ENCODE measurements at places on chromosomes 4 and X.

- DNase-seq = peak; percentile 16
Measured at GRCh38 chr4:175614890-175615289, 197.2 kb downstream of the GPM6A start.

DNA sequence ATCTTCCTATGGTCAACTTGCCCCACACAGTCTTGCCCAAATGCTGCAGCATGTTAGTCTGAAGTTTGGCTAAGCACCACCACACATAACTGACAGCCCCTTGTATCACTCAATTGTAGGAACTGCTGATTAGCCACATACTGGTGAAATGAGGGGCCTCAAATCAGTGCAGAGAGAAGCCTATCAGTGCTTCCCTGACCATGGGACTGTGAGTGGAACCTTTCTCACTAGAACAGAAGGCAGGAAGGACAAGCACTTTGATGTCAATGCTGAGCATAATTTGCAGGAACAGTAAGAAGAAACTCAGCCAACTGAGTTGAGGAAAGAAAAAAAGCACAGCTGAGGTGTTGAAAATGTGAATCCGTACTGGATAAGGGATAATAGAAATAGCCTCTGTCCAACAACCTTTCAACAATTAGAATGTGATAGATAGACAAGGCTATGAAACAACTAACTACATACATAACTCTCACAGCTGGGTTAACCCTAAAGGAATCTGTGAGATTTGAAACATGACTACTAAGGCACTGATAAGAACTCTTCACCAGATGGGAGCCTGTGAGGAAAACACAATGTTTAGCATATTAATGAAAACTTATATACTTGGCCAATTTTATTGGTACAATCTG lies 136.6 kb upstream of the SH3RF1 start:
- no peak for DNase-seq

DNA sequence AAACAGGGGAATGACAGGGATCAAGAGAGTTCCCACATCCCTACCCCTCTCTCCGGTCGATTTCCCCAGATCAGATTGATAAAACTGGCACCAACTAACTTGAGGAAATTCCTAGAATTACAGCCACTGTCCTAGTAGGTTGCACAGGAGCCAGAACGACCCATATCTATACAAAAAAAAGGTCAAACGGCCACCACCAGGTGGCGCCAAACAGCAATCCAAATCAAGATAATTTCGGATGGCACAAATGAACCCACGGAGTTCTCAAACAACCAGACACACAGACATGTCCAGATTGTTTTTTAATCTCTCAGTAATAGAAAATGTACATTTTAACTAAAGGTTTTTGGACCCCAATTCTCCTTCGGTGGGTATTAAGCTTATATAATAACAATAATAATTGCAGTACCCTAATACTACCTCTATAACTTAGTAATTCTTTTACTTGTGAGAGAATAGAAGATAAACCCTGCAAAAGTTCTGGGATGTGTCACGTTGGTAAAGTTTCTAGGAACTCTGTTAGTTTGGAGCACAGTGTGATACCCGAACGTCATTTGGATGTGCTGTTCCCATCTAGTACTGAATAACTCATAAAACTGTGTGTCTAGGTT lies 212.6 kb downstream of the SPOCK3 start:
- DNase-seq = peak; percentile 18

GRCh38 chr4:98873059-98873458 lies 55.9 kb downstream of the EIF4E start:
- DNase-seq = no peak

- DNase-seq = no peak
Measured at GRCh38 chr4:54744487-54744886, 86.7 kb downstream of the KIT start.

- peak; percentile 22 for DNase-seq
Measured at GRCh38 chrX:70262952-70263567, 3.1 kb upstream of the P2RY4 start.

GRCh38 chr4:15438939-15439524 lies 11.2 kb downstream of the C1QTNF7 start:
- no peak for DNase-seq

GRCh38 chrX:104195489-104196084 lies 29.3 kb downstream of the FAM199X start:
- peak; percentile 0 for DNase-seq

DNA sequence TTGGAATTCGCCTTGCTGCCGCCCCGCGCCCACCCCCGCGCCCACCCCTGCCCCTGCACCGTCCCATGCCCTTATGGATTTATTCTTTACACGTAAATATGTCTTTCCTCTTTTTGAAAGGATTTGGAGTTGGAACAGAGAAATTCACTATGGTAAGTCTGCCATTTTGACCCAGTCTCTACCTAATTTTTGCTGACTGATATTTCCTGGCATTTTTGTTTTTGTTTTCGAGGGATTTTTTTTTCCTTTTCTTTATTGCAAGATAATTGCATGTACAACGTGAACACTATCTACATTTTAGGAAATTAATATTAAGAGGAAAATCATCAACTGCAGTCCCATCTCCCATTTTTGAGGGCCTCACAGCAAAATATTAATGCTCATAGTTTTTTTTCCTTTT lies 468 bp upstream of the SPIN2B start:
- DNase-seq = no peak

DNA sequence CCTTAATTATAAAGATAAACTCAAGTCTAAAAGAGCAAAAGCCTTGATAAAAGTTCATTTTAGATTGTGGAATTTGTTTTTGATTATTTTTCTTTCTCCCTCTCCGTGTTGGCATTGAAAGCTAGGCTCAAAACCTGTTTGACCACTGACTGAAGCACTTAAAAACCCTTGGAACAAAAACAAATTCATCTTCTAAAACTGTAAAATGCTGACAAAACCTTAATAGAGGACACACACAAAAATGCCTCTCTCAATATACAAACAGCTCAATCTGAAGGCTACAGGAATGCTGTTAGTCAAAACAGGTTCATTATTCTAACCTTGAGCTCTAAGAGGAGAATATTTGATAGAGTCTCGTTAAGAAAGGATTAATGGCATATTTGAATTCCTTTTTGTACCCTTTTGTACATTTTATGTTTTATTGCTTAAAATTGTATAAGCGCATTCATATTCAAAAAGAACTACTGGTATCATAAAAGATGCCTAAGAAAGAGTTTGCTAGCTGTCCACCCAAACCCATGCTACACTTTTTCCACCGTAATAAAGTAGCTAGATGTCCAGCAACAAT lies 74.3 kb upstream of the NAP1L5 start:
- DNase-seq = no peak

DNA sequence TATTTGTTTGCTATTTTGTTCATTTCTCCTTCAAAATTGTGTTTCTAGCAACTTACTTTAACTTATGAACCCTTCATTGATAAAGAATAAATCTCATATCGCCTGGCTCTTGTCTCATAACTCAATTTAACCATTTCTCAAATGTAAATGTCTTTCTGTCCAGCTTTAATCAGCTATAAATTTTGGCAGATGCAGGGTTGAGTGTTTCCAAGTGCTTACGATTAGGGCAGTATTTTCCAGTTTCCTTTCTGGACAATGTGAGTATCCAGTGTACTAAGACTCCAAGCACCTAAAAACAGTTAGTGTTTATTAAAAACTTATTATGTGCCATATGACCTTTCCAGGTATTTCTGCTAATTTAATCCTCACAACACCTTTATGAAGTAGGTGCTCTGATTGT lies 218.6 kb upstream of the GK2 start:
- DNase-seq = no peak

DNA sequence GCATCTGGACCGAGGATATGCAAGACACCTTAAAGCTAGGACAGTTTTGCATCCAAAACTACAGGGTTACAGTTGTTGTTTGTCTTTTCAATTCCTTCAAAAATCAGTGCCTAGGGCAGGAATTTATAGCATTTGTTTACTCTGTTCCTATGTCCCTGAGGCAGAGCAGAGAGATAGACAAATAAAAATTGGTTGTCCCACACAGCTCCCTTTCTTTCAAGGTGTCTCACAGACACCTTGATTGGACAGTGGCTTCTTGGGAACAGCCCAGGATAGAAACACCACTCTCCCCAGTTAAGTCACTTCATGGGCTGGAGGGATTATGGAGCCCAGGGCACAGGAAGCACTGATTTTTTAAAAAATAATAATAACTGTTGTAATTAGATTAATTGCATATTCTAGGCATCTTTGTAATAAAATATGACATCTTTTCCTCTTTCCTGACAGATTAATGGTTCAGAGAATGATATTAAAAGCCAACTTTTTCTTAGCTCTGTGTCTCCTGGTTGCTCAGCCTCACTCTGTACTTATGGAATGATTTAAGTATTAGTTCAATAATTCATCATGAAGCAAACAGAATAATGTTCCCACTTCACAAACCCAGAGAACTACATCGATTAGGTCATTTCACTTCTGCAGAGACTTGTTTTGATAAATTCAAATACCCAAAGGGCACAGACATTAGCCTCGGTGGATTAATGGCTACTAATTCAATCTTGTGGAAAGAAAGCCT lies 8.2 kb downstream of the MAGEB17 start:
- DNase-seq = no peak

DNA sequence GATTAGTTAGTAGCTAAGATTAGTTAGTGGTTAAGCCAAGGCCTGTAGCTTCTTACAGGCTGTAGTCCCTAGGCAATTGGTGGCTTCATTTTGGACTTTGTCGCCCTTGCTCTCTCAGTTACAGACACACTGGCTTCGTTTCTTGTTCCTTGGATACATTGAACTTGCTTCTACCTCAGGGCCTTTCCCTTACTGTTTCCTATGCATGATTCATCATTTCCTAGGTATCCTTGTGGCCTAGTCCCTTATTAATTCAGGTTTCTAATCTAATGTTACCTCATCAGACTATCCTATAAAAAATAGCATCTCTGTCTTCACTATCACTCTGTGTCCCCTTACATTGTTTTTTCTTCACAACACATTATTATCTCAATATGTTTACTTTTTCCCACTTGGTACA lies 45.5 kb upstream of the LCORL start:
- no peak for DNase-seq

GRCh38 chr4:1239141-1239949 lies 9.6 kb downstream of the CTBP1 start:
- no peak for DNase-seq

- DNase-seq = no peak
Measured at GRCh38 chrX:10749113-10749512, 128.7 kb upstream of the MID1 start.

GRCh38 chr4:176044589-176044951 lies 21.1 kb upstream of the WDR17 start:
- no peak for DNase-seq

Measured in NCI-H748 treated with DMSO at 0.1 percent for 48 hours (cell line).